ENCODE measurements at places on chromosomes 4 and X. TPM values are rescaled to one million over a fixed set of nuclear protein-coding genes. Genes with fewer than 3 reads are reported as not detected.

GAR1 gene
- total RNA-seq = 9.7 TPM

DNA sequence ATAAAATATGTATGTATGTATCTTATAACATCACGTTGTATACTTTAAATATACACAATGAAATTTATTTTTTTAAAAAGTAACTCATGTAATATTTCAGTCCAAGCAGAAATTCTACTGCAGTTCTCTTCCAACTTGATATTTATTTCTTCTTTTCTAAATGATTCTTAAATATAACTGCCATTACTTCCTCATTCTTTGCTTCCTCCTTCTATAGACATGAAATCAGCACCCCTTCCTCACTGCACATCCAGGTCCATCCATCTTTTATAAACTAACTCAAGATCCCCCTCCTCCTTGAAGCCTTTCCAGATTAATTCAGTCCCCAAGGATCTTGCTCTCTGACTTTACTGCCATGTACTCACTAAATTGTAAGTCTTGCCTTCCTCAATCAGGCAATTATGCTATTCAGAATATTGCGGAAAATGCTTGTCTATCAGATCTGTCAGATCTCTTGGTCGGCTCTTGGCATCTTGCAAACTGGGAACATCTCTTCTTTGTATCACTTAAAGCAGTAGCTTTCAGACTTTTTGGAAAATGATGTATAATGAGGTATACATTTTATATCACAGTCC lies 3.7 kb downstream of the GPRIN3 start:
- no peak for DNase-seq

DNA sequence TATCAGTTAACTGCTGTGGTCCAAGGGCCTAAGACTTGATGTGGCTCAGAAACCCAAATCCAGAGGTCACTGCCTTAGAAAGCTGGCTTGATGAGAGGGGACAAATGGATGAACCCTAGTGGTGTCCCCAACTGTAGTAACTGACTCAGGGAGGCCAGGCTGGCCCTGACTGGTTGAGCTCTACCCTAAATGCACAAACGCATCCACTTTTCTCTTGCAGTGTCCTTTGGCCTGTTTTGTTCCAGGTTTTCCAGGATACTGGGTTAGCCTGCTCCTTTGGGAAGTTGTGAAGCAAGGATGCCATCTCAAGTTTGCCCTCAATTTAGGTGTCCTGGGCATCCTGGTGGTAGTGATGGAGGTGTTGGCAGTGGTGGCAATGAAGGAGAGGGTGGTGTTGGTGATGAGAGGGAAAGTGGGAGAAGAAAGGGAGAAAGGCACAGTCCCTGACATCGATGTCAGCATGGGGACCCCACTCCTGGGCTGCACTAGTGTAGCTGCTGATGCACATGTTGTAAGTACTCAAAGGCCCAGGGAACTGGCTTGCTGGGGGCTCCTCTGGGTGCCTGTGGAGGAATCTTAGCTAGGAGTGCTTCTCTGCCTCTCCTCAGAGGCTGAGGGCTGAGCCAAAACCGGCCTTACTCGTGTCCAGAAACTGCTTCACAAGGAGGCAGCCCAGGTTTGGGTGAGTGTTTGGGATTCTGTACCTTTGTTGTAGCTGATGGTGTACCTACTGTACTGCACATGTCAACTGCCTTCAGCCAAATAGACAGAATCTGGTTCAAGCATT lies 2.9 kb upstream of the HAND2 start:
- peak; percentile 4 for DNase-seq

- no peak for DNase-seq
Measured at GRCh38 chr4:109996526-109996925, 83.8 kb downstream of the EGF start.

- DNase-seq = no peak
Measured at GRCh38 chrX:23844502-23845138, 61.6 kb downstream of the SAT1 start.

GRCh38 chrX:133645977-133646718 lies 230.9 kb upstream of the GPC4 start:
- DNase-seq = no peak

SERPINA7 gene
- not detected for total RNA-seq

- DNase-seq = no peak
Measured at GRCh38 chr4:163922302-163922701, 427.8 kb downstream of the TMA16 start.
